Activated naive CD4-positive, alpha-beta T cell treated with anti-CD3 and anti-CD28 coated beads, Interleukin-2, amount 50 U/mL, for 16 hours (primary cell): ENCODE measurements at places on chromosomes 3 and 15.

DNA sequence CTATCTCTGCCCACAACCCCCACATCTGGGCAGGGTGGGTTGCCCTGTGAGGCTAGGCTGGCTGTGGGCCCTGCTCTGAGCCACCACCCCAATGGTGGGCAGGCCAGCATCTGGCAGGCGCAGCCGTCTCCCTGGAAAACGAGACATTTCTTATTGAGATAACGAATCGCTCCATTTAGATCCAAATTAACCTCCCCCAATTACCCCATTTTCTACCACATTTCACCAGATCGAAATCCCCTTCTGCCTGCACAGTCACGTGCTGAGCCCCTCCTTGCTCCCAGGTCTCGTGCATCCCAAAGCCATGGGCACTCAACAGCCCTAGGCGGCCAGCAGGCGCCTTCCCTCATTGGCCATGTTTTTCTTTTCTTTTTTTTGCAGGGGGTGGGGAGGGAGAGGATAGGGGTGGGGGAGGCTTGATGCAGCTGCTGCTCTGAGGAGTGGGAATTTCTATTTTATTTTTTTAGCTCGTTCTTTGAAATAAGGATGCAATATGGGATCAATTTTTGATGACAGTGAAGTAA lies 53.0 kb upstream of the TMEM115 start:
- no peak for DNase-seq

- no peak for DNase-seq
These were observed 72.5 kb downstream of the OPA1 start for GRCh38 chr3:193665370-193665989.

DNA sequence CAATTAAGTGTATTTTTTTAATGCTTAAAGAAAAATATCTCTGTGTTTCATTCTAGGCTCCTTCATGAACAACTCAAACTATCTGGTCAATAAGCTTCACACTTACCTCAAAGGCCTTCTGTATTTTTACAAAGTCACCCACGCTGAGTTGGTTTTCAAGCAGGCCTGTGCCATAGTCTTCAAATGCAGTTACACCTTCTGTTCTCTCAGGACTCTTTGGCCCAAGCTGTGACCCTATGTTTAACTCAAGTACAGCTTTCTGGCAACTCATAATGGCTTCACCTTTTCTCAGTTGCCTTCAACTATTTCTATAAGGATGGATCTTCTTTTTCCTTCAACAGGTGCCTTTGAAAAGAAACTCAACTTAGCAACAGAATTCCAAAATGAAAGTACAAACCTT lies 587 bp downstream of the WDR49 start:
- DNase-seq: no peak

DNA sequence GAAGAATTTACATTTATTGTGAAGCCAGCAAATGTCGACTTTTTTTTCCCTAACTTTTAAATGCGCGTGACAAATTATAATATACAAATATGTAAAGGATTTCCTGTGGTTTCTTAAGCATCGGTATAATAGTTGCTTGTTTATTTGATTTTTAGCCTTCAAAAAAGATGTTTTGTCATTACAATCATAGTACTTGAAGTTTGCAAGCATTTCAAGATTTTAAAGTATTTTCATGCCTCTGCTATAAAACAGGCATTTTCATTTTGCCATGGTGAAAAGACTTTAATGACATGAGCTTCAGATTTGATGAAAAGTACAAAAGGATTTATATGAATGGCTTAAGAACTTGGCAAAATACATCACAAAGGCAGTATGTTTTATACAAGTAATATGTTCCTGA lies 9.4 kb upstream of the P2RY12 start:
- no peak for DNase-seq

DNA sequence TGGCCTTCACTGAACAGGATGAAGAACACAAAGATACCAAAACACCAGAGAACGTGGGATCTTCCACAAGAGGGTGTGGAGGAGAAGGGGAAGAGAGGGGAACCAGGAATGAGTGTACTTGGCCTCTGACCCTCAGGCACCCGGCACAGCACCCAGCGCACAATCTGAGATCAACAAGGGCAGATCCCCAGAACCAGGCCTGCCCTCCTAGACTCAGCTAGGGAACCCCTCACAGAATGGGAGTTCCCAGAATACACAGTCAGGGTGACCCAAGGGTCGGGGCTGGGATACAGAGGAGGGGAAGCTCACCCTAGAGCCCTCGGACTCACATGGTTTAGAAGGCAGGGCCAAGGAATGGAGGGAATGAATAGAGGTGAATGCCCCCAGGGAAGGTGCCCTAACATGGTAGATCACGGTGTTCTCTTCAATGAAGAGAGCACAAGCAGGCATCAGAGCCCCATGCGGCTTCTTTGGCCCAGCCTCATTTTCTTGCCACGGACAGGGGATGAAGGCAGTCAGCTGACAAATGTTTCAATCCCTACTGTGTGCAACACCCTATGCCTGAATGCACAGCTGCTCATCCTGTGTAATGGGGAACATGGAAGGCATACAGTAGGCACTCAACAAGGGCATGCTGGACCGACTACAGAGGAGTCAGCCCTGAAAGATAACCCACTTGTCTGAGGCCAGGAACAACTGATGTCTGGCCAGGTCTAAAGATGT lies 13.1 kb downstream of the BMF start:
- no peak for DNase-seq

- no peak for DNase-seq
These were observed 250.7 kb upstream of the NR2E3 start for GRCh38 chr15:71559616-71560015.

GRCh38 chr3:187265461-187265955 lies 26.0 kb downstream of the MASP1 start:
- no peak for DNase-seq

DNA sequence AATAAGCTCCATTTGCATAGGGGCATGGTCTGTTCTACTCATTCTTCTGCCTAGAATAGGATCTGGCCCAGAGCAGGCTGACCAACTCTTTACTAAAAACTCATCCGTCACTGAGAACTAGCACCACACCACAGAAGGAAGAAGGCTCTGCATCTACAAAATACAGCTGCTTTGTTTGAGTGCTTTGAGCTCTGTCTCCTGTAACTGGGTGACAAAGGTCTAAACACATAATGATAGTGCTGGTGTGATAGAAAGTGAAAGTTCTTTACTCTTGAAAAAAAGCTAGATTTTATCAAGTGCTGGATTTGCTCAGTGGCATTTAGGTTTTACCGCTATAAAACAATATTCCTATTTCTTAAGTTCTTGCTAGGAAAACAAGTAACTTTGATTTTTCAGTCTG lies 140.7 kb downstream of the FHIT start:
- DNase-seq: no peak

- DNase-seq: no peak
These were observed 74.2 kb downstream of the LDHAL6B start for GRCh38 chr15:59280855-59281254.

- no peak for DNase-seq
These were observed 32.1 kb downstream of the FOXP1 start for GRCh38 chr3:71551311-71551919.

GRCh38 chr3:50139718-50140423 lies 15.3 kb upstream of the SEMA3F start:
- no peak for DNase-seq

DNA sequence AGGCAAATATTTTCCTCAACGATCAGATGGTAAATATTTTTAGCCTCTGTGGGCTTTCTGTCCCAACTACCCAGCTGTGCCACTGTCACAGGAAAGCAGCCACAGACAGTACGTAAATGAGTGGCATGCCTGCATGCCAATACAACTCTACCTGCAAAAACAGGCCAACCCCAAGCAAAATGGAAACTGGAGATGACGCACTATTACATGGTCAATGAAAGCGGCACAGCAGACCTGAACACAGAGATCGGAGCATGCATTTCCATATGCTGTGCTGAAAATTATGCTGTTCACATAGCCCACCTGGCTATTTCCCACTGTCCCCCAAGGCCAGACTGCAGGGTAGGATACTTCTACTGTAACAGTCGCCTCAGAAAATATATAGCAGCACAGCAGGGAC lies 57.8 kb downstream of the HERC2 start:
- DNase-seq: no peak
